Hematopoietic multipotent progenitor cell treated with erythropoietin and hydrocortisone succinate and interleukin-3 and kit ligand, for 4 days (in vitro differentiated cells): ENCODE measurements at places on chromosomes 4 and X.
A peak's percentile ranks its signal among the peaks of the same experiment; 100 is the strongest.

DNA sequence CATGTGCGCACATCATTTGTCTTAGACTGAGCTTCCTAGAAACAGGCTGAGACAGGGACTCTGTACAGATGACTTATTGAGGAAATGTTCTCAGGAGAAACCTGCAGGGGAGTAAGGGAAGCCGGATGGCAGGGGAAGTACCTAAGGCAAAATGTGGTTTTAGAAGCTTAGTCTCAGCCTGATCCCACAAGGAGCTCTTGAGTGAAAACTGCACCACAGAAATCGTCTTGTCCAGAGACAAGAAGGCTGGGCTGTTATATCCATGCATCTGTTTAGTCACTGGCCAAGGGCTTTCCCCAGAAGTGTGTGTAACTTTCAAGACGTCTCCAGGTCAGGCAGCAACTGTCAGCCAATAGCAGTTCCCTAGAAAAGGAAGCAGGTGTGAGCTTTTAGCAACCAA lies 86.0 kb downstream of the FUNDC1 start:
- DNase-seq, result no peak

DNA sequence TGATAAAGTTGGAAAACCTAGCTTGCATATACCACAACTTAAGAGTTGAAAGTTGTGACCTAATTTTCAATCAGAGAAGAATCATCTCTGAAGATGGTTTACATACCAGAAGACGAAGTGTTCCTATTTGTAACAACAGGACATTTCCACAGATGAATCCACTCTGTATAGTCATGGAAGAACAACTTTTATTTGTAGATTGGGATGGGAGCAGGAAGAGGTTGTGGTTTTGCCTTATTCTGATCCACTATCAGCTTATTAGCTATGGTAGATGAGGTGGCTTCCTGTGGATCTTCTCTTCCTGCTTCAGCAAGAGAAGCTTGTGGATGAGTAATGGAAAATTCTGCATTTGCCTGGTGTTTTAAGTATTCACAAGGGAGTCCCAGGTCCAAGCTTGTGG lies 18.6 kb upstream of the SUPT20HL1 start:
- no peak for DNase-seq

DNA sequence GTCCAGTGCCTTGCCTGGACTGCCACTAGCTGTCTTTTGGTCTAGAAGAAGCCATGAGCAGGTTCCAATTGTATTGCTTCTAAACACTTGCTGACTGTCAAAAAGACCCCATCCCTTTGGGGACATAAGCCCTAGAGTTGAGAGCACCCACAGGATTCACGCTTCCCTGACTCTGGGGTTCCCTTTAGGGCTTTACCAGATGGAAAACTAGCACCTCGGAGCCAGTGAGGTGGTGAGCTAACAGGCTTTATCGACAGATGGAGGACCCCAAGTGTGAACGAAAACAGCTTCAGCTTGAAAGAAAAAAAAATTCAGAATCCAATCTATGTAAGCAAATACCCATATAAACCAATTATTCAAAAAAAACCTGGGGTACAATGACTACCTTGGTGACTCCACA lies 90.8 kb downstream of the NAA11 start:
- no peak for DNase-seq

- no peak for DNase-seq
Observed at GRCh38 chrX:28133763-28134162, 152.5 kb upstream of the DCAF8L1 start.

DNA sequence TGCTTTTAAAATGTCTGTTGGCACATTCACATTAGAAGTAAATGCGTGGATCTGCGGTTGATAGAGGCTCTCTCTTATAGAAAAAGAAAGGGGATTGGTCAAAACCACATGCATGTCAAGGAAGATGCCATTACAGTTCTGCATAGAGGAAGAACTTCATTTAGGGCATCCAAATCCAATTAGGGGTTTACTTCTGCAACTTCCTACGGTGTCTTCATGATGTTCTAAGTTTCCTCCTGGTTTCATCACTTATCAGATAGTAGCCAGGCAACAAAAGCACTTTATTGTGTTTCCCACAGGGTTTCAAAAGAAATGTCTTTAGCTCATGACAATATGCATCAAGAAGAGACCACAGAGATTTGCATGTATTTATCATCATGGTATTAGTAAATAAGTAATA lies 136.0 kb upstream of the HPGD start:
- peak; percentile 57 for DNase-seq

GRCh38 chr4:186755550-186756519 lies 32.2 kb upstream of the FAT1 start:
- no peak for DNase-seq

DNA sequence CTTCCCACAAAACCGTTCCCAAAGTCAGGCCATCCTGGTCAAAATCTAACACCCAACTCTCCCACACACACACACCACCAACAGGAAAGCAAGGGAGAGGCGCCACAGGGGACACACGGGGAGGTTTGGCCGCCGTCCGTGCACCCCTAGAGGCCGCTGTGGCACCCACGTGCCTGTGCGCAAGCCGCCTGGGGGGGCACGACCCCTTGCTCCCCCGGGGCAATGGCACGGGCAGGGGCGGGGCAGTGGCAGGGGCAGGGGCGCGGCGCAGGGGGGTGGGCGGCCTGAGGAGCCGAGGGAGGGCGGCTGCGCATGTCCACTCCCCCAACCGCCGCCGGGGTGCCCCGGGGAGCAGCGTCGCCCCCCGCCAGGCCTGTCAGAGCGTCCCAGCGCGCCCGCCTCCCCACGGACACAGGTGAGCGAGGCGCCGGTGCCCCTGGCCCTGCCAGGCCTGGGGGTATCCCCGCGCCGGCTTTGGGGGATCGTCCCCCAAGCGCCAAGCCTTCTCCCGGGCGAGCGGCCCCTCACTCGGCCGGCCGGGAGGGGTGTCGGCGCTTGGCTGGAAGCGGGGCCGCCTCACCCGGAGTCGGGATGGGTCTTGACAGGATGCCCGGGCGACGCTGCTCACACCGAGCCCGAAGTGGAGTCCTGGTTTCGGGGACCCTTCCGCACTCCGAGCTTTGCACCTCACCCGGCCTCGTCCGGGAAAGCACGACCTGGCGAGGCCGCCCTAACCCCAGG lies at the start of gene ERAS:
Gene ERAS (plus strand): TSS at position 379 of the 741 bp plus-strand sequence. CDS start 2,611 bp downstream, outside the sequence.
- DNase-seq, result peak; percentile 41

GRCh38 chrX:12058087-12058486 lies 80.2 kb upstream of the FRMPD4 start:
- DNase-seq, result no peak
